ENCODE measurements at places on chromosomes 16 and 17. TPM values are rescaled to one million over a fixed set of nuclear protein-coding genes. Genes with fewer than 3 reads are reported as not detected.
A peak's percentile ranks its signal among the peaks of the same experiment; 100 is the strongest.

DNA sequence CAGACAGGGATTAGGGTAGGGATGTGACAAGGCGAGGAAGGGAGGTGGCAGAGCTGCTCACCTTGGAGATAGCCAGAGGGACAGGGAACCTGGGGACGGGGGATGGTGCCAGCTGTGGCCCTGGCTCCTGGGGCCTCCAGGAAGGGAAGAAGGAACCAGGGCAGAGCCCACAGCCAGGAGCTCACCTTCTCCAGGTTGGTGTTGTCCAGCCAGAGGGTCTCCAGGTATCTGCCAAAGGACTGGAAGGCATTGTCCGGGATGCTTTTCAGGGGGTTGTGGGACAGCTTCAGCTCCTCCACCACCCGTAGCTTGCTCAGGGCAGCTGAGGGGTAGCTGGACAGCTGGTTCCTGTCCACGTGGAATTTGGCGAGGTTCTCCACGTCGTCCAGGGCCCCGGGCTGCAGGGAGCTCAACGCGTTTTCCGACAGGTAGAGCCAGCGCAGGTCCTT, 801 bp downstream of the CHAD start:
- no peak for DNase-seq

DNA sequence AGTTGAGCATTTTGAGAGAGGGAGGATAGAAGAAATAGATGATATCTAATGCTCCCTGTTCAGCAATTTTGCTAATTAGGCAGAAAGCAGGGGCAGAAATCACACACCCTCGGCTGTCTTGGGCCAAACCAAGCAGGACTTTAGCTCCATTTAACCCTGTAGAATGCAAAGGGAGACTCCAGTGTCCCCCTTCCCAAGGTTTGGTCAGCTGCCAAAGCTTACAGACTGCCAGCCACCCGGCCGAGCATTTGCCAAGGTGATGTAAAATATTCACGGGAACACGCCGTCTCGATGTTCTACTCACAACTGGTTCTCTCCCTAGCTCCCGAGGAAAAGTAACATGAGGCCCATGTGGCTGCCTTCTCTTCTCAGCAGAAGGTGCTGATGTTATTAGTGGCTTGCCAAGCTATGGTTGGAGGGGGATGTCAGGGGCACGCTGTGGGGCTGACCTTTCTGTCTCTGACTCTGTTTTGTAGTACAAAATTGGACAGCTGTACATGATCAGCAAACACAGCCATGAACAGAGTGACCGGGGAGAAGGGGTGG, 155.3 kb downstream of the PITPNC1 start:
- no peak for DNase-seq

DNA sequence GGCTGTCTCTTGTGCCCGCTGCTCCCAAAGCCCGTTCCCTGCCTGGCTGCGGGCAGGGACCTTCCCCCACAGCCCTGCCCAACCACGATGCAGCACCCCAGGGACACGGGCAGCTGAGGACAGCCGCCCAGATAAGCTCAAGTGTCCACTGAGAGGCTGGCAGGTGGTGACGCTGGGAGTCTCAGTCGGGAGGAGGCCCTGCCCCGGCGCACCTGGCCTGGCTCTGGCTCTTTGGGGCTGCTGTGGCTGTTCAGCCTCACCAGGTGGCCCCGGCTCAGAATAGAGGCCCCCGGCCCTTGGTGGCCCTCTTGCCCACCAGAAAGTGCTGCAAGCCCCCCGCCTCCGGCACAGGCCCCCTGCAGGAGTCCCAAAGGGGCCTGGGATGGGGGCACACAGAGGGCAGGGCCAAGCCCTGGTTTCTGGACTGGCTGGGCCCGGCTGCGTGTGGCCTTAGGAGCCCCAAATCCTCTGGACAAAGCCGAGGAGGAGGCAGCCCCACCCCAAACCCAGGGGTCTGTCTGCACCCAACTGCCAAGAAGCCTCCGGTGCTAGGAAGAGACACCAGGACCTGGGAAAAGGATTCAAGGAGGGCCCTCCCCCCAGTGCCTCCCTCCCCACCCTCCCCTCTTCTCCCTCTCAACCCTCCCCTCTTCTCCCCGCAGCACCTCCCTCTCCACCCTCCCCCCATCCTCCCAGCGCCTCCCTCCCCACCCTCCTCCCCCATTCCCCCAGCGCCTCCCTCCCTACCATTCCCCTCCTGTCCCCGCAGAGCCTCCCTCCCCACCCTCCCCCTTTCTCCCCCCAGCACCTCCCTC, 5.3 kb downstream of the NTHL1 start:
- no peak for DNase-seq

DNA sequence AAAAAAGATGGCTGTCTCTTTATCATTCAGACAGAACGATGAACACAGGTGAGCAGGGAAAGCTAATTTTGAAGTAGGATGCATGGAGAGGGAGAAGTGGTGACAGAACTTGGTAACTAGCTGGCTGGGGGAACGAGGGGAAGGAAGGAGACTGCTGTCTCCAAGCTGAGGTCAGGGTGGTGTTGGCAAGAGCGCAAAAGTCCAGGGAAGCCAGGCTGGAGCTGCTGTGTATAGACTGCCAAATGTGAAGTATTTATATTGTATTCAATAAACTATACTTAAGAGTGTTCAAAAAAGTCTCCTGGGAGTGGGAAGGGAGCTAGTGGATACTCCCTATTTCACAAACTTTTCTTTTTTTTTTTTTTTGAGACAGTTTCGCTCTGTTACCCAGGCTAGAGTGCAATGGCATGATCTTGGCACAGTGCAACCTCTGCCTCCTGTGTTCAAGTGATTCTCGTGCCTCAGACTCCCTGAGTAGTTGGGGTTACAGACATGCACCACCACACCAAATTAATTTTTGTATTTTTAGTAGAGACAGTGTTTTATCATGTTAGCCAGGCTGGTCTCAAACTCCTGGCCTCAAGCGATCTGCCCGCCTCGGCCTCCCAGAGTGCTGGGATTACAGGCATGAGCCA, 8.2 kb downstream of the TMEM106A start:
- DNase-seq = no peak

Gene CD300LB
- total RNA-seq = not detected

Gene SLFN14
- total RNA-seq = not detected

GRCh38 chr16:66695471-66695934, 1.0 kb downstream of the CMTM4 start:
- DNase-seq = no peak

Gene SOST
- total RNA-seq = not detected

Gene TP53TG3
- total RNA-seq = not detected

- peak; percentile 60 for DNase-seq
These were observed 80.1 kb downstream of the DNAH17 start for GRCh38 chr17:78497115-78497540.

DNA sequence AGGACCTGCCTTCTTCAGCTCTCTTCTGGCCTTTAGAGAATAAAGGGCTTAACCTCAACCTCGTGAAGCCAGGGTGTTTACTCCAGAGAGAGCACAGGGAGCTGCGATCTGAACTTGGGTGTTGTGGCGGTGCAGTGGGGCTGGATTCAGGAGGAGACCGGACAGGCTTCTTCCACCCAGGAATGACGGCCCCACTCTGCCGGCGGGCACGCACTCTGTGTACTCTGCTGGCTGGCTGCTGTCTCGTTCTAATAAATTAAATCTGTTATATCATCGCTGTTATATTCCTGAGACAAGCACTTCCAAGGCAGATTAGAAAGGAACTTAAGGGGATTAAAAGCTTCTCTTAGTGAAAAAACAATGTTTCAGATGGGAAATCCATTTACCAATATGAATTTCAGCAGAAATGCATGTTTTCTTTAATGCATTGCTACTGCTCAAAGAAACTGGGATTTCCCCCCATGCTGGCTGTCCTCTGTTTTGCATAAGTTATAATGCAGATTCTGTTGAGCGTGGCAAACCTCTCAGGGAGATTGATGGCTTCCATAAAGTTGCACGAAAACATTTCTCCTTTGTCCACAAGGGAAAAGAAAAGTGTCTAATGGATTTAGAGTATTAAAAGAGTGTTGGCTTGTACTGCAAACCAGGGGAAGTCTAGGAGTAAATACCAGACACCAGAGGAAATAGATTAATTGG, 168.6 kb upstream of the IRX3 start:
- DNase-seq = no peak

Gene KRT28
- not detected for total RNA-seq

GRCh38 chr16:57938936-57939871, 31.7 kb downstream of the CNGB1 start:
- peak; percentile 65 for DNase-seq

DNA sequence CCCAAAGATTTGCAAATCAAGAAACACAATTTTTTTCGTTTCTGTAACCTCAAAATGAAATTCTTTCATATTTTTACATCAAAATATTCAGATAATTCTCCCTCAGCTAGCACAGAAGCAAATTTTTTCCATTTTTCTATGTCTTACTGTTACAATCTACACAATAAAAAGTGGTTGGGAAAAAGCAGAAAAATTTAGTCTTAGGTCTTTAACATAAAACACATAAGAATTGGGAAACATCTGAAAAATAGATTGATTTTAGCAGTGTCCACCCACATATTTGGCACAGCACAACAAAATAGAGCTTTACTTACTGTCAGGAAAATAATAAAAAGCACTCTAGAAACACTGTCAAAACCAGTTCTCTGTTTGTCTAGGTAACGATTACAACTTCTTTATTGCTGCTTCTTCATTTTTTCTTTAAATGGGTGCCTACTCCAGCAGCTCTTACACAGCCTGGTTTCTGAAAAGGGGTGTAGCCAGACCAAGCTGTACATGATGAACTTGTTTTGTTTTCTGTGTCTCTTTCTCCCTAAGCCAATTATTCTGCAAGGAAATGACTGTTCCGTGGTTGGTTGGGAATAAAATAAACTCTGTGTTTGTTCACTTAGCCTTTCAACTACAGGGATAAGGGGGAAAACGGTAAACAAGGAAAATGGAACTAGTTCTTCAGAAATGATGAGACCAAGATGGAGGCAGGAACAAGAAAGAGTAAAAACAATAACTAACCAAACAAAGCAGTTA, at the start of gene ABCA6:
TSS of gene ABCA6 (minus strand) at position 465 of the 744 bp plus-strand sequence. CDS start 1,192 bp downstream, outside the sequence.
- DNase-seq = peak; percentile 25

Gene ACSM2A
- not detected for total RNA-seq

Gene RNU2-1
- not detected for total RNA-seq

DNA sequence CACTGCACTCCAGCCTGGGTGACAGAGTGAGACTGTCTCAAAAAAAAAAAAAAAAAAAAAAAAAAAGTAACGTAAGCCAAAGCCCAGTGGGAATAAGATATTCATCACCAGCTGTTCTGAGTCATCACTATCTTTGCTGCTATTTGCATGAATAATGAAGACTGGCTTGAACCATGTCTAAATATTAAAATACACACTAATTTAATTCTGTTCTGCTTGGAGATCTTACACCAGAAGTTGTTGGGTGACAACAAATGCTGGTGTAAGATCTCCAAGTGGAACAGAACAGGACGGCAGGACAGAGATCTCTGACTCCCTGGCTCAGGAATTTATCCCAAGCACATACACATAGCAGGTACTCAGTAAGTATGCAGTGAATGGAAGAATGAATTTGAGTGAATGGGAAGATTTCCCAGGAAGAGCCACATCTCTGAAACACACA, 19.6 kb downstream of the DNAH17 start:
- DNase-seq = peak; percentile 78

DNA sequence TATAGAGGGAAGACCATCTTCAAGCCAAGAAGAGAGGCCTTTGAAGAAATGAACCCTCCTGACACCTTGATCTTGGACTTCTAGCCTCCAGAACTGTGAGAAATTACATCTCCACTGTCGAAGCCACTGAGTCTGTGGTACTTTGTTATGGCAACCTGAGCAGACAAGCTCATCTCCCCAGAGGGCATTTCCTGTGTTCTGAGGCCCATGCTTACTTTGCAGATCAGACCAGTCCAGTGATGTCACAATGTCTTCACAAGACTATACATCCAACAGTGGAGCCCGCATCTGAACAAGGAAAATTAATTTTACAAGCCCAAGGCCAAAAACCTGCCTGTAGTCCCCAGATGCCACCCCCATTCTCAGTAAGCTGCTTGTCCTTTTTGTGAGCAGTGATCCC, 14.8 kb upstream of the C17orf113 start:
- DNase-seq = no peak

- DNase-seq = no peak
These were observed 39.5 kb downstream of the USP7 start for GRCh38 chr16:8924214-8924613.

- no peak for DNase-seq
These were observed 12.4 kb upstream of the IL4R start for GRCh38 chr16:27301236-27301861.

- peak; percentile 23 for DNase-seq
These were observed 4.8 kb downstream of the MLYCD start for GRCh38 chr16:83903751-83904150.

- DNase-seq = no peak
These were observed 985 bp upstream of the TMEM107 start for GRCh38 chr17:8176998-8177731.

DNA sequence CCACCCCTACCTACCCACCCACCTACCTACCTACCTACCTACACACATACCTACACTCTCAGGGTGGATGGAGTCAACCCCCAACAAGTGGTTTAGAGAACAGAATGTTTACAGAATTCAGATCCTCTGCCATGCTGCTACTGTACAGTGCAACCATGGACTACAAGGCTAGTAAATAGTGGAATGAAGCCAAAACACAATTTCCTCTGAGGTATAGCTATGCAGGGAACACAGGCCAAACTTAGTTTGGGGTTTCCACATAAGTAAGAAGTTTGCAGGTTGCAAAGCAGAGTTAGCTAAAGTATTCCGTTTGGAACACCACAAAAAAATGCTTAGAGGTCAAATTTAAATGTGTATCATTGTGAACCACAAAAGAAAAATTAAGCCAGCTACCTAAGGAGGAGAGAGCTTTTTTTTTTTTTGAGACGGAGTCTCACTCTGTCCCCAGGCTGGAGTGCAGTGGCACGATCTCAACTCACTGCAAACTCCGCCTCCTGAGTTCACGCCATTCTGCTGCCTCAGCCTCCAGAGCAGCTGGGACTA, 2.7 kb upstream of the AP1G1 start:
- no peak for DNase-seq

DNA sequence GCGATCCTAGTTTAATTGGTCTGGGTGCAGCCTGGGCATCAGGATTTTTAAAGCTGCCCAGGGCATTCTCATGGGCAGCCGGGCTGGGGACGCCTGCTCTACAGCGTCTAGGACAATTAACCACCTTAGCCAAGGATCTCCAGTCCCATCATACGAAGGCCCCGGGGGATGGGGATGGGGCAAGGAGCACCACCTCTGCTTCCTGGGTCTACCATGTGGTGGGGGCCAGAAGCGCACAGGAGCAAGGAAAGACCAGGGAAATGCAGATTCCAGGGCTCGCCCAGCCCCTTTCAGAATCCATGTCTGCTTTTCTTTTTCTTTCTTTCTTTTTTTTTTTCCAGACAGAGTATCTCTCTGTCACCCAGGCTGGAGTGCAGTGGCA, 29.3 kb downstream of the TBC1D16 start:
- no peak for DNase-seq

Gene PRR29
- total RNA-seq = 0.26 TPM

Gene HS3ST2
- not detected for total RNA-seq
